ENCODE measurements at places on chromosomes 16 and 17.

GRCh38 chr17:14557480-14557879 lies 256.6 kb downstream of the HS3ST3B1 start:
- no peak for DNase-seq

DNA sequence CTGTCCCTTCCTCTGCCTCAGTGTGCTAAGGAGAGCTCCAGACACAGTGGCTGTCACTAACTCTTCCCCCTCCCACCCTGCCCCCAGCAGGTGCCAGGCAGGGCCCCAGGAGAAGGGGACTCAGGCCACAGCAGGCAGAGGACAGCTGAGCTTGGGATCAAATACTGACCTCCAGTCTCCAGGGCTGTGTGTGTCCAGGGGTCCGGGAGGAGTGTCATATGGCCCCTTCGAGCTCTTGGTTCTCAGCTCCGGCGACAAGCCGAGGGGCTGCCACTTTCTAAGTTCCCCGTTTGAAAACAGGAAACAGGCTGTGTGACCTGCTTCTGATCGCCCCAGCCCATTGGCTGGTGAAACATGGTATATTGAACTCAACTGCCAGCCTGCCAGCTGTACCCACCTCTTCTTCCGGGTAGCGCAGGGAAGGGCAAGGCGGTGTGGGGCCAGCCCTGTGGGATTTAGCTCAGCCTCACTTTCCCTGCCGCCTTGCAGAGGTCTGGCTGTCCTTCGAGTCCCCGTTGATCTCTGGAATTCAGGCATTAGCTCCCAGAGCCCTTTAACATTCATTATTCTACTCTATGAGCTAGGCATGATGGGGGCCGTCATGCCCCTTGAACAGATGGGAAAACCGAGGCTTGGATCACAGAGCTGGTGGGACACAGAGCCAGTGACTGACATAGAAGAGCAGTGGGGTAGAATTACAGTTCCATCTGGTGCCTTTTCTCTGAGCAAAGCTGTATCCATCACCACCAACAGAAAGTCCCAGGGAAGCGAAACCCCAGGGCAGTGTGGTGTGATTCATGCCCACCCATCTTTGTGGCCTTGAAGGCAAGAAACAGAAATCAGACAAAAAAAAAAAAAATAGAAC lies at the start of gene SNX20:
SNX20 (minus strand) TSS at position 292 of the 865 bp plus-strand sequence. CDS start 3,786 bp downstream, outside the sequence.
- DNase-seq = no peak

DNA sequence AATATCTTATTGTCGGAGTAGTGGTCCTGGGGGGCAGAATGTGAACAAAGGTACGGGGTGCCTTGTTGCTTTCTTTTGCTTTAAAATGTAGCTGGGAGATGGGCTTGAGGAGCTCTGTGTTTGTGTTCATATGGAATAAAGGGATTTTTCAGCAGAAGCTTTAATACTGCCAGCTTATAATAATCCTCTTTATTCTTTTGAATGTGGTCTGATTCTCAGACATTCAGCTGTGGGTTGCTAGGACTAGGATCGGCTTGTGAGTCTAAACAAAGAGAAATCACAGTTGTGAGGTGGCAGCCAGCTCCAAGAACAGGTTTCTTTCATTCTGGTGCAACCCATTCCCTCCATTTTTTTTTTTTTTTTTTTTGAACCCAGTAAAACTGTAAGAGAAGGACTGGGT lies 7.2 kb downstream of the MRPL58 start:
- no peak for DNase-seq

DNA sequence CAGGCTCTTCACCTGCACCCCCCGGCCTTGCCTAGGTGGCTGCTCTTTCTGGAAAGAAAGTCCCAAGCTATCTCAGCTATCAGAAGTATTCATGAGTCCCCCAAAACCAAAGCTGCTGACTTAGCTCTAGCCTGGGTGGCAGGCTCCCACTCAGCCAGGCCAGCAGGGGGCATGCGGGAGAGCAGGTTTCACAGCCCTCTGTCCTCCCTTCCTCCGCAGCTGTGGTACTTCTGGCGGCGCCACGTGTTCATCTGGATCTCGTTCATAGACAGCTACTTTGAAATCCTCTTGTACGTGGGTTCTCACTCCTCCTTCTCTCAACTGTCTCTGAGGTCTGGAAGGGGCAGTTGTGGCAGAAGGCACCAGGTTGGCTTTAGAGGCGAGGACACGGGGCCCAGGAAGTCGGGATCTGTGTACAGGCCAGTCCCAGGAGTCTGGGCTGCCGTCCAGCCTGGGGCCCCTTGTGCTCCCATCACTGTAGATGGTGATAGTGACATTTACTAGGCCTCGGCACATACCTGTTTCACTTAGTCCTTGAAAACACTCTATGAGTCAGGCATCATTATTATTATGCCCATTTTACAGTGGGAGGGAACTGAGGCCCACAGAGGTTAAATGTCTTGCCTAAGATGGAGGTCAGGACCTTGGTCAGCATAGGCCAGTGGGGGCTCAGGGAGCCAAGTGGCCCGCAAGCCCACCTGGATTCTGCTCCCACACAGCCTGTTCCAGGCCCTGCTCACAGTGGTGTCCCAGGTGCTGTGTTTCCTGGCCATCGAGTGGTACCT lies 12.9 kb downstream of the TRPV2 start:
- DNase-seq = peak; percentile 60

GRCh38 chr17:20278805-20279204 lies 188.5 kb downstream of the LGALS9B start:
- DNase-seq = no peak

- DNase-seq = no peak
Measured at GRCh38 chr17:61440697-61441096, 11.5 kb upstream of the TBX4 start.

DNA sequence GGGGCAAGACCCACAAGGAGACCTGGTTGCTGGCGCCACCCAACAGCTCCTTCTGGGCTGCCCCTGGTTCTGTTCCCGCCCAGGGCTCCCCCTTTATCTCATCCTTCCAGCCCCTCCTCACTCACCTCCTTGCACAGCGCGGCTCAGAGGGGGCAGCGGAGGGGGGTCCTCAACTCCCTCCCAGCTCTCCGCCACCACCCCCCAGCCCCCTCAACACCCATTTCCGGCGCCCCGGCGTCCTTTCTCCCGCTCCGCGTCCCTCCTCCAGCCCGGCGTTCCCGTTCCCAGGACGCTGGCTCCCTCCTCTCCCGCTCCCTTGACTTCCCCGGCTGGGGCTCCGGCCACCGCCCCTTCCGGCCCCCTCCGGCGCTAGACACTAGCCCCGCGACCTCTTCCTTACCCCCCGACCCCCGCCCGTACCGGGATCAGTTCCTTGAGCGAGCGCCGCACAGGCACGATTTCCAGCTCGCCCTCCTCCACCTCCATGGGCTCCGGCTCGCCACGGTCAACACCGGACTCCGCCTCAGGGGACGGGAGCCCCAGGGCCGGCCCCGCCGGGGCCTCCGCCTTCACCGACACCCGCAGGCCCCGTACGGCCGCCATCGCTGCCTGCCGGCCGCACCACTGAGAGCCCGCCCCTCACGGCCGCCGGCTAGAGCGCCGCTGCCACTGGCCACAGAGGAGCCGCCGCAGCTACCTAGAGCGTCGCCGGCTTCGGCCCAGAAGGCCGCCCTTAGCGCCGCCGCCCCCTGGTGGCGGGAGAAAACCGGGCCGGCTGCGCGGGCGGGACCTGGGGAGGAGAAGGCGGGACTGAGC lies at the start of gene NCBP3:
NCBP3 (minus strand) TSS at position 626 of the 816 bp plus-strand sequence; CDS start at position 603, 23 bp downstream.
- peak; percentile 92 for DNase-seq

DNA sequence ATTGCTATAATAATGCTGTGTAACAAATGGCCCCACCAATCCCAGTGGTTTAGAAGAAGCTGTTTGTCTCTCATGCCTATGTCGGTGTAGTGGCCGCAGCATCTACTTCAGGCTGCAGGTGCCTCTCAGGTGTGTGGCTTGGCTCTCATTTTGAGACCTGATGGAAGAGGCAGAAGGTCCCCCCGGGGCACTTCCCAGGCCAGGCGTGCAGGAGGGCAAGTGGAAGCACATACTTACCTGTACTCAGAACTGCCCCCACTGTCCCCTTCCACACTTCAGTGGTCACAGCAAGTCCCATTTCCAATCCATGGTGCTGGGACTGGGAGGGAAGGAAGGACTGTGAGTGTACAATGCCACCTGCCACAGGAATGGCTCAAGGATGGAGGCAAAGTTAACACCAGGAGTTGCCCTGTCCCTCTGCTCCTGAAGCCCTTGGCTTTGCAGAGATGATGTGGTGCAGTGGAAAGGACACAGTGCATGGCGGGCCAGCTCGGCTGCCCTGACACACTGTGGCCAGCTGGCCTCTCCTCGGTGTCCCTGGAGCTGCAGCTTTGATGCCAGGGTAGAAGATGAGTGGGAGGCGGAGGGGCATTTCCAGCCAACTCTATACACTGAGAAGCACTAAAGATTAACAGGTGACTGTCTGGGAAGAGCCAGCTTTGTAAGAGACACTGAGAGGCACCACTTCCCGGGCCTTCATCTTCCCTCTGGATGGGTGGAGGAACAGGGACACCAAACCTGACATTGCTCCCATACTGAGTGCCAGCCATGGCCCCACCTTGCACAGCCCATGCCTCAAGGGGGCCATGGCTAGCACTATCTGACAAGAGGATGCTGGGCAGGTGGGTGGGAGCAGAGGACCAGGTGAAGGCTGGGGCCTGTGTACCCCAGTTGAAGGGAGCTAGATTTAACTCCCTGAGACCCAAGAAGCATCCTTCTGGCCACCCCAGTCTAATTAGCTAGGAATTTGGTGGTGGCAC lies 105.9 kb downstream of the METRNL start:
- no peak for DNase-seq

DNA sequence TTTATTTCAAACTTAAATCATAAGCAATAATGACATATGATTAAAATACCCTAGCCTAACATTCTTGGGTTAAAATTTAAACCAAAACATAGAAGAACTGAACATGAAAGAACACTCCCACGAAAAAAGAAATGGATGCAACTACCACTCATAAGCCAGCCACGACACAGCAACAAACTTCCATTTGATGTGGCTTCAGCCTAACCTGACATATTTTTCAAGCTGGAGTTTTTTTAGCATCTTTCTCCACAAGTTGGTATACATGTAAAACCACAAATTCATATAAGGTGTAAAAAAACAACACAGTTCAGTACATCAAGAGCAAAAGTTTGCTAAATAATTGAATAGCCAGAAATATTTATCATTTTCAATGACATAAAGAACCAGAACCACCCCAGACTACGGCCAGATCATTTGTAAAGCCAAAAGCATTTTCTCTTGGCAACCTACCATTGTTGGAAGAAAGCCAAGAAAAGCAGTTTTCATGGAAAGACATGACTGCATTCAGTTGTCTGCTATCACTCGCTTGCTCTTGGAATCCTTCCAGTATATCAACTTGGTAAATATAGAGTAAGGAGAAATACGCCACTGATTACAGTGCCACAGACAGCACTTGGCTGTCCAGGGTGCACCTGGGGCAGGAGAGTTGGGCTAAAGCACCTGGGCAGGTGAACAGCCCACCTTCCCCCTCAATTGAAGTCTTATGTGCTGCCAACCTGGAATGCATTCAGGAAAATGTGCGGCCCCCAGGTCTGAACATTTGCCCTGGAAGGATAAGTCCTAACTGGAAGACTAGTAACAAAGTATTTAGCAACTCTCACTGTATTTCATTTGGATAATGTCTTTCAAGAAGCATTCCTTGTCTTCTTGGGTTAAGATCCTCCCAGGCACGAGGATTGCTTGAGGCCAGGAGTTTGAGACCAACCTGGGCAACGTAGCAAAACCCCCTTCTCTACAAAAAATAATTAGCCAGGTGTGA lies 60.5 kb downstream of the CREBBP start:
- peak; percentile 76 for DNase-seq

DNA sequence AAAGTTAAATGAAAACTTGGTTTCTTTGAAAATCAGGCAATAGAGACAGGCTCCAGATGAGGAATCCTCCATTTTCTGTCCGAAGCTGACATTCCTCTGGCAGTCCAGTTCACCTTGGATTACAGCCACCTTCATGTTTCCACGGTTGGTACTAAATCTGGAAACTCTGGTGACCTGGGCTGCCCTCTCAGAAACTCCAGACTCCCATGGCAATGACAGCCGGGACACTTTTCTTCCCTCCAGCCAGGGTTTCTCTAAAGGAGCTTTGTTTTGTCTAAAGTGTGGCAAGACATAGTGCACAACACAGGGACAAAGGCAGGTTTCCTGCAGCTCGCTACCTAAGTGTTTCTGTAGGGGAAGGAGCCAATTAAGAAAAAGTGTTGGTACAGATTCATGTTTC lies 36.0 kb downstream of the CLUAP1 start:
- DNase-seq = no peak

- no peak for DNase-seq
Measured at GRCh38 chr17:5753421-5753820, 169.1 kb upstream of the NLRP1 start.

DNA sequence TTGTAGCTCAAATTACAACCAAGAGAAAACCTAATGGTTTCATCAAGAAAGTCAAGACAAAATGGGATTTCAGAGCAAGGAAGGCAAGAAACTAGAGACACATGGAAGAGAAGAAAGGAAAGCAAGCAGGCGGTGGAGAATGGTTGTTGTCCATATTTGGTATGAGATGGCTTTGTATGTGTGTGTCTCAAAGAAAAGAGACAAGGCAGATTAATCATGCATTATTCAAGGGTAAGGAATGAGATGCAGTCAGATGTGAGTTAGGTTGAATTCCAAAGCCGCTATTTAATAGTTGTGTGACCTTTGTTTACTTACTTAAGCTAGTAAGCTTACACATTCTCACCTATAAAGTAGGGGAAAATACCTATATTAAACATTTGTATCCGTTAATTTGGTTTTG lies 1029.6 kb downstream of the CDH11 start:
- DNase-seq = peak; percentile 12

GRCh38 chr17:82298538-82299421 lies 18.6 kb downstream of the CD7 start:
- DNase-seq = no peak

- no peak for DNase-seq
Measured at GRCh38 chr17:73947281-73947965, 256.1 kb upstream of the RPL38 start.

DNA sequence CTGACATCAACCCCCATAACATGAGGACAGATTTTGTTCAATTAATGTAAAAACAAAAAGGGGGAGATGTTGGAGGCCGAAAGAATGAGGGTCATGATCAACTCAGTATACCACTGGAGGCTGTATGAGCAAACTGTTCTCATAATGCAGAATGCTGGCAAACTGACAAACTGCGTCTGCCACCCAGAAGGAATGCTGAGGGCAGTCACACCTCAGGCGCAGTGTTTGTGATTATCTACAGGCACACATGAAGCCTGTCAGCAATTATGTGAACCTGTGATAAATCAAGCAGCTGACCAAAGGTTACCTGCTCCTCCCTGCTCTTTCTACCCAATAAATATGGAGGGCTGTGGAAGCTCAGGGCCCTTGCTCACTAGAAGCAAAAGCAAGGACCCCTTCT lies 27.3 kb downstream of the CD300LG start:
- DNase-seq = no peak

GRCh38 chr17:50181591-50182560 lies 16.1 kb downstream of the SGCA start:
- DNase-seq = no peak

- peak; percentile 59 for DNase-seq
Measured at GRCh38 chr17:41777574-41778188, 8.8 kb downstream of the JUP start.

All from urothelium cell line (cell line).